ENCODE measurements at places on chromosomes 5 and 9. TPM values are rescaled to one million over a fixed set of nuclear protein-coding genes. Genes with fewer than 3 reads are reported as not detected.

GRCh38 chr9:120710110-120710981 lies 3.9 kb downstream of the MEGF9 start:
- no peaks in the 10 kb centered on the region for H3K36me3 ChIP-seq
- no peaks in the 10 kb centered on the region for H3K4me1 ChIP-seq
- no peak for DNase-seq
- peaks cover 13% of the 10 kb centered on the region for H3K27me3 ChIP-seq

DNA sequence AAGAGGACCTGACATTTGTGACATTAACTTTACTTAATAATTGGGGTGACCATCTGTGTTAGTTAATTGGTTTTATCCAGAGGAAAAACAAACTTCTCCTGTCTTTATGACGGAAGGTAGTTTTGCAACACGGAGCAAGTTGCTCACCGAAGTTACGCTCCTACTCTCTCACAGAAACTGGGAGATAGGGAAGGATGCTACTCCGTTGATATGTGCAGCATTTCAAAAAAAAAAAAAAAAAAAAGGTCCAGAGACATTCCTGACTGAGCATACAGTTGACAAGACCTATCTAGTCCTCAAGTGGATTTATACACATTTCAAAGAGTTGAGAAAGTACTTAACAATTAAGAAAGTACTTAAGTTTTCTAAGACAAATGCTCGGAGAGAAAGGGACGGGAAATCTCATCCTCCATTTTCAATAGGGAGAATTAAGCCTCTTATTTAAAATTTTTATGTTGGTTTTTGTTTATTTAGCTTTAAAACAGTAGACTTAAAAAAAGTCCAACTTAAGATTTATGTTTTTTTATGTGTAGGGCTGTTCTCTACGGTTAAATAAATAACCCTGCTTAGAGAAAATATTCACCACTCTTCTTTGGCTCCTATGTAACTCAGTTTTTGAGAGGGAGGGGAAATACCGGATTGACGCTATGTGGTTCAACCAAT lies 455 bp upstream of the FER start:
- H3K4me1 ChIP-seq: peaks cover 3% of the 10 kb centered on the region
- H3K27me3 ChIP-seq: no peaks in the 10 kb centered on the region
- peak overlapping the region; percentile 76 for H3K27ac ChIP-seq
- no peaks in the 10 kb centered on the region for H3K36me3 ChIP-seq

SLC34A1 gene
- not detected for total RNA-seq

- no peaks in the 10 kb centered on the region for H3K36me3 ChIP-seq
- H3K27ac ChIP-seq: no peak overlapping the region
- H3K4me3 ChIP-seq: no peak overlapping the region
These were observed 104.3 kb downstream of the SAXO1 start for GRCh38 chr9:18928711-18929110.

DNA sequence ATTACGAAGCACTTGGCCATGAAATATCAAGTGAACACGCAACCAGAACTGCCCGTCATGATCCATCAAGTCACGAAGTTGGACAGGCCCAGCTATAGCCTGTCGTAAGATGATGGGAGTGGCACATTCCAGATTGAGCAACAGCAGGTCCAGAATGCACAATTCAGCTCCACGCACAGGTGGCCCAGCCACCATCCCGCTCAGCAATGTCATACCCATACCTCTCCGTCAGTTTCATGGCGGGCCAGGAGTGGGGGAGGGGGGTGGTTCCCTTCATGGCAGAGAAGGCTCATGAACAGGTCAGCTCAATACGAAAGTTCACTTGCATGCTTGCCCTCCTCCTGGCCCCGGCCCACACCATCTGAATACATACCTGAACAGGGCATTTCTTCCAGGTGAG lies 34.9 kb downstream of the SMIM23 start:
- H3K4me3 ChIP-seq: no peak overlapping the region
- H3K4me1 ChIP-seq: no peaks in the 10 kb centered on the region
- H3K27ac ChIP-seq: no peak overlapping the region
- no peak for DNase-seq
- H3K27me3 ChIP-seq: no peaks in the 10 kb centered on the region

GRCh38 chr9:137423514-137424291 lies 510 bp downstream of the NOXA1 start:
- no peaks in the 10 kb centered on the region for H3K27me3 ChIP-seq
- H3K27ac ChIP-seq: no peak overlapping the region
- no peaks in the 10 kb centered on the region for H3K4me1 ChIP-seq
- H3K36me3 ChIP-seq: no peaks in the 10 kb centered on the region

DNA sequence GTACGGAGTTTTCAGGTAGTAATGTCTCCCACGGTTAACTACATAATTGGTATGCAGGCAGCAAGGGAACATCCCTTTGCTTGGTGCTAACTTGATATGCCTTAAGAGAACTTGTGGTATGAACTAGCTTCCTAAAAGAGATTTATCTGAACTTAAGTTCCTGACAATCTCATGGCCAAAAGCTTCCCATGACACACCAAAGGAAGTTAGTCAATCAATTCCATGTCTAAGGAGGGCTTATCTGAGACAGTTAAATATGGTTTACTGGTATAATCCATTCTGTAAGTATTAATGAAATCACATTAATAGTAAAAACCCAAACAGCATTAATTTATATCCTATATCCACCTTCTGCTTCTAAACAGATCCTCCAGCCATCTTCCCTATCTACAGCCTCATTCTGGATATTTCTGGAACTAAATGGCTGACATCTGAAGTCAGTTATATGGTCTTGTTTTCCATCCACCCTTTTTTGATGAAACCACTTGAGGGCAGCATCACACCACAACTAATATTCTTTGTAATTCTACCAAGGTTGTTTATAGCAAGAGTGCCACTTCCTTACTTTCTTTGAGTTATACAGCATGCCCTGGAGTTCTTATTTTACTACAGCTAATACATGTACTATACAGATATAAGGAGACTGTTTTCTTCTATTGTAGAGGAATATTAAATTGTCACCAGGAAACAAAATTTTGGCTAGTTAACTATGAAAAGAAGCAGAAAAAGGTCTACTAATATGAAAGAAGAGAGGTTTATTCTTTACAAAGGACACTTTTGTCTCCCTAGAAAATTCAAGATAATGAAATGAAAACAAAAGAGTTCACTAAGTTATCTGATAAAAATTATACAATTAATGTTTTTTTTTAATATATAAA lies 34.7 kb downstream of the SHOC1 start:
- DNase-seq: no peak
- no peaks in the 10 kb centered on the region for H3K4me1 ChIP-seq
- H3K27me3 ChIP-seq: no peaks in the 10 kb centered on the region
- H3K4me3 ChIP-seq: no peak overlapping the region
- H3K27ac ChIP-seq: no peak overlapping the region

All from H9 (cell line).